ENCODE measurements at places on chromosomes 7 and 10. TPM values are rescaled to one million over a fixed set of nuclear protein-coding genes. Genes with fewer than 3 reads are reported as not detected.
A peak's percentile ranks its signal among the peaks of the same experiment; 100 is the strongest.

Gene ERVW-1
- not detected for total RNA-seq

Gene ACTL6B
- total RNA-seq = not detected

Gene OGDHL
- 0.79 TPM for total RNA-seq

DNA sequence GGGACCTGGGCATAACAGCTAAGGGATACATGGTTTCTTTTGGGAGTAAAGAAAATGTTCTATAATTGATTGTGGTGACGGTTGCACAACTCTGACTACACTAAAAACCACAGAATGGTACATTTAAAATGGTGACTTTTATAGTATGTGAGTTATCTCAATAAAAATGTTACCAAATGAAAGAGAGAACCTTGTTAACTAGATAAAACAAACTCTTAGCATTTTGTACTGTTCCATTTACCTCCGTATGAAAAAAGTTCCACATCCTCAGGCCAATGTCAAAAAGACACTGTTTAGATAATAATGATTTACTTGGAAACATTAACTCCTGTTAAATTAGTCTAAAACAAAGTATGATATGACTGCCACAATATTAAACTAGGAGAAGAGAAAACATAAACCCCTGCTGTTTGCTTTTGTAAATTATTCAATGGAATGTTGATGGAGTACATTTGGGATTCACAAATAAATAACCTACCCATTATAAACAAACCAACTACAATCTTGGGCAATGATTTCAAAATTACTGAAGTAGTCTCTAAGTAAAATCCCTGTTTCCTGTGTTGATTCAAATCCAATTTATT lies 60.7 kb downstream of the SMURF1 start:
- no peak for DNase-seq

DNA sequence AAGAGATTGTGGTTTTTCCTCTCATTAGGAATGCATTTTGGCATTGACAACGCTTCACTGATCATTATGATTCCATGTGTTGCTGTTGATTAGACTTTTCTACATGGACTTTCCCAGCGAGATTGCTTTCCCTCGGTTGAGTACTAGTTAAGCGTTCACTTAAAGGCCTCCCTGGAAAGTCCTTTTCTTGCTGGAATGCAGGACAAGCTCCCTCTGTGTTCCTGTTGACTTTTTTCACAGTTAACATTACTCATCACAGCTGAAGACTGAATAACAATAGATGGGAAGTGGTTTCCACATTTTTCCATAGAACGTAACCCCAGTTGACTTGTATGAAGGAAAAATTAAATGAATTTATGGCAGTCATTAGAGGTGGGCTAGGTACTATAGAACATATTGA lies 2.6 kb upstream of the CAV1 start:
- no peak for DNase-seq

- no peak for DNase-seq
Observed at GRCh38 chr7:50203521-50203920, 101.0 kb upstream of the IKZF1 start.

DNA sequence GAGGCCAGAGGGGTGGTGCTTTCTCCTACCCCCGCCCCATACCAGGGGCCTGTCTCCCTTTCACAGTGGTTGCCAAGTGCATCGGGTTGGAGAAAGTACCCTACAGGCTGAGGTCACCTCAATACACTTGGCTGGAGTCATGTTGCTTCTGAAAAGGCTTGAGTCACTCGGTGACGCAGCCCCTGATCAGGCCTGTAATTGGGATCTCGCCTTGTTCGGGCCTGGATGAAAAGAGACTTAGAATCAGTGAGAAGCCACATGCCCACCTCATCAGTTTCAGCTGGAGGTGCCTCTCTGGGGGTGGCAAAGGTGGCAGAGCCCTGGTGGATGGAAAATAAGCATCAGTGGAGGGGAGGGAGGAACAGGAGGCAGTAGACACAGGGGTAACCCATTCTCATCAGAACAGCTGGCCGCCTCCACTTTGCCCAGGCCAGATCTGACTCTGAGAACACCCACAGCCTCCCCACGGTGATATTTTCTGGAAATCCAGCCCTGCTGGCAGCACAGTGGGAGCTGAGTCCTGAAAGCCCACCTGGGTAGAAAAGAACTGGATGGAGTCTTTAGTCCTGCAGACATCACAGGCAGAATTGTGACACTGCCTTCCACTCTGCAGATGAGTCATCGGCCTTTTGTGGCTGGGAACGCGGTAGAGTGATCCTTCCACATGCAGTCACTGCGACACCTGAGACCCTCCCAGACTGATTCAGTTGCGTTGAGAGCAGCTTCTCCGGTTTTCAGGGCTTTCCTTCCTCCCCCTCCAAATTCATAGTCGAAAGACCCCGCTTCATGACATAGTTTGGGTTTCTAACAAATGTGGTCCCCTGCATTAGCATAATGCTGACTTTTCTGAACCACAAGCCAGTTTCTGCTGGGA lies 108.0 kb downstream of the GRK5 start:
- DNase-seq = peak; percentile 35

DNA sequence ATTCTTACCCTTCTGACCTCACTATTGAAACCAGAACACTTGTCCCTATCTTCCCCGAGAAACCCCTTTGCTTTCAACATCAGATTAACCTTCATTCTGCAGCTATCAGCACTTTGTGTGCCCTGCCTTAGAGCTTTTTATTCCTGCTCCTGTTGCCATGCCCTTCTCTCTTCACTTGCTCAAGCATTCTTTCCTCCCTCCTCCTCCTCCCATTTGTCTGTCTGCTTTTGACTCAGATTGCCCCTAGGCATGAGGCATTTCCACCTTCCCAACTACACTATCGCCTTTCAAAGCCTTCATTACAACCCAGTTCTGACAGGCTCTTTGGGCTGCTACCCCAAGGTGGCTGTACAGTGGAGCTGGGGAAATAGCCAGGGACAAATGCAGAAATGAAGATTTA lies 143.3 kb downstream of the SLC25A13 start:
- DNase-seq = no peak

Gene LRRC4
- 1.9 TPM for total RNA-seq

Gene PDZD7
- 0.42 TPM for total RNA-seq

Gene PTN
- 4.0 TPM for total RNA-seq

GRCh38 chr10:24340883-24341282 lies 131.9 kb downstream of the KIAA1217 start:
- DNase-seq = no peak

- DNase-seq = no peak
Observed at GRCh38 chr7:22697876-22698606, 29.0 kb upstream of the IL6 start.

GRCh38 chr7:20033621-20034400 lies 183.4 kb downstream of the MACC1 start:
- no peak for DNase-seq

GRCh38 chr10:86673827-86674581 lies 5.7 kb downstream of the LDB3 start:
- no peak for DNase-seq

Gene TMEM176A
- 130 TPM for total RNA-seq

Gene NKX2-3
- 5.4 TPM for total RNA-seq

Gene SHTN1
- total RNA-seq = 30.9 TPM

Gene TRIM73
- 1.1 TPM for total RNA-seq

Gene GPR141
- total RNA-seq = 0.40 TPM

- no peak for DNase-seq
Observed at GRCh38 chr10:124155781-124156435, 62.5 kb upstream of the CHST15 start.

Gene ICA1
- total RNA-seq = 47.5 TPM

GRCh38 chr7:22875470-22875869 lies 52.8 kb upstream of the TOMM7 start:
- no peak for DNase-seq

Gene TBC1D12
- total RNA-seq = 21.0 TPM

Gene CUBN
- total RNA-seq = 0.42 TPM

Gene CALHM1
- total RNA-seq = not detected

DNA sequence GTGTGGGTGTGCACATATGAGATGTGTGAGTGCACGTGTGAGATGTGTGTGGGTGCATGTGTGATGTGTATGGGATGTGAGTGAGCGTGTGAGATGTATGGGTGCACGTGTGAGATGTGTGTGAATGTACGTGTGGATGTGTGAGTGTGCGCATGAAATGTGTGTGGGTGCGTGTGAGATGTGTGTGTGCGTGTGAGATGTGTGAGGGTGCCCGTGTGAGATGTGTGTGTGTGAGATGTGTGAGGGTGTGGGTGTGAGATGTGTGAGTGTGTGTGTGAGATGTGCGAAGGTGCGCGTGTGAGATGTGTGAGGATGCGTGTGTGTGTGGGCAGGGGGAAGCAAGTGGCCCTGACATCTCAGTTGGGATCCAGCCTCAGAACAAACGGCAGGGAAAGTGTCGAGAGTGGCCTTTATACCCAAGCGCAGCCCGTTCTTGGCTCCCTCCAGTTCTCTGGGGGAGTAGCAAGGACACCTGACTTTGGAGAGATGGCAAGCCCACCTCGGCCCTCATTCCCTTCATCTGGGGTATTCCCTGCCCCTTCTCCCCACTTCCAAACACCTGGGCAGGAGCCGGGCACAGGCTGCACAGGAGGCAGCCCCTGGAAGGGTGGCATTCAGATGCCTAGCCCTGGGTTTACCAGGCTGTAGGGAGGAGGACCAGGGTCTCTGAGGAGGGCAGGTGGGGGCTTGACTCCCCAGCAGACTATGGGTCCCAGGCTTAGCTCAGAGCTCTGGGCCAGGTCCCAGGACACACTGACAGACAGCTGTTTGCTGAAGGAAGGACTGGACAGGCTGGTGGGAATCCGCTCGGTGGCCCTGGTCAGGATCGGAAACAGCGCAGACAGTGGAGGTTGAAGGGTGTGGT lies 31.6 kb downstream of the PPIF start:
- peak; percentile 16 for DNase-seq

DNA sequence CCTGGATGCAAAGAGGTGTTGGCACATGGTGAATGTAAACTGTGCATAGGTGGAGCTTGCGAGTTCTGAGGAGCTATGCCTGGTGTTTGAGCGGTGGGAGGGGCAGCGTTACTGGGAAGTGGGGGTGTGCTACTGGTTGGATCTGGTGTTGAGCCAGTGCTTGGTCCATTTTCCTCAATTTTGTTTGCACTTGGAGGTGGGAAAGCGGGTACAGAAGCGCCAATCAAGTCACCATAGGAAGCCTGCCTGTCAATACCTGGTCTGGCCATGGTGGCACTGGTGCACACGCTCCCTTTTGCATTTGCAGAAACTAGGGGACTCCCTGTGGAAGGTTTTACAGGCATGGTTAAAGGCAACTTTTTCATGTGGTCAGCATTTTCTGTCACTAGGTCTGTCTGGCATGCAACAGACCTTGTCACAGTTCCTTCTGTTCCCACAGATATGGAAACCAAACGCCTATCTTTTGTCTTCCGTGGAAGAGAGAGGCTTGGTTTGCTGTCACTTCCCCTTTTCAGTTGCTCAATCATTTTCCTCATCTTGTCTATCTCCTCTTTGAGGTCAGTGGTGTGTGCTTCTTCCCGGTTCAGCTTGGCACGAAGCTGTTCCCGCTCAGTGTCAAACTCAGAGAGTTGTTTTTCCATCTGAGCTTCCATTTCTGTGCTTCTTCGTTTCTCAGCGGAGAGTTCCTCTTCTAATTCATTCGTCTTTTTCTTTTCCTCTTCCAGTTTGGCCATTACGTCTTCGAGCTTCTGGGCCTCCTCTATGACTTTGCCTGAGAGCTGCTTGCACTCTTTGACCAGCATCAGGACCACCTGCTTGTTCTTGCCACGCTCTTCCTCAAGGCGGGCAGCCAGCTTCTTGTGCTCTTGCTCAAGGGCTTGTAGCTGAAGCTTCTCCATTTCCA lies 81.1 kb downstream of the CTTNBP2 start:
- no peak for DNase-seq

GRCh38 chr10:116838143-116838725 lies 11.1 kb upstream of the ENO4 start:
- DNase-seq = no peak

Gene CALML3
- total RNA-seq = 0.40 TPM

DNA sequence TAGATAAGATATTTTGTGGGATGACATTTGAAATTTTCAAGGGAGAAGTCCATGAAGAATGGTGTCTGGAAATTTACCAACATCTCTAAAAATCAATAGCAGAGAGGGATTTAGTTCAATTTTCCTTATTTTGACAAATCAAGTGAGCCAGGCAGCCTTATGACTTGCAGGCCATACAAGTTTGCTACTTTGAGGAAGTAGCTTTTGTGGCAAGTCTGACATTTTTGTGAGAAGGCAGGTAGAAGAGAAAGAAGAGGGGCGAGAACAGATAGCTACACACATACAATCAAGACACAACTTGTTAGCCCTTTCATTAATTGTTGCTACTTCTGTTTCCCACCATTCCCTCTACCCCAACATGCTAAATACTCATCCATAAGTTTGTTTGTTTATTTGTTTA lies 74.5 kb upstream of the OIT3 start:
- DNase-seq = no peak

Gene C10orf62
- total RNA-seq = not detected

- no peak for DNase-seq
Observed at GRCh38 chr7:133293384-133294160, 40.7 kb downstream of the EXOC4 start.

DNA sequence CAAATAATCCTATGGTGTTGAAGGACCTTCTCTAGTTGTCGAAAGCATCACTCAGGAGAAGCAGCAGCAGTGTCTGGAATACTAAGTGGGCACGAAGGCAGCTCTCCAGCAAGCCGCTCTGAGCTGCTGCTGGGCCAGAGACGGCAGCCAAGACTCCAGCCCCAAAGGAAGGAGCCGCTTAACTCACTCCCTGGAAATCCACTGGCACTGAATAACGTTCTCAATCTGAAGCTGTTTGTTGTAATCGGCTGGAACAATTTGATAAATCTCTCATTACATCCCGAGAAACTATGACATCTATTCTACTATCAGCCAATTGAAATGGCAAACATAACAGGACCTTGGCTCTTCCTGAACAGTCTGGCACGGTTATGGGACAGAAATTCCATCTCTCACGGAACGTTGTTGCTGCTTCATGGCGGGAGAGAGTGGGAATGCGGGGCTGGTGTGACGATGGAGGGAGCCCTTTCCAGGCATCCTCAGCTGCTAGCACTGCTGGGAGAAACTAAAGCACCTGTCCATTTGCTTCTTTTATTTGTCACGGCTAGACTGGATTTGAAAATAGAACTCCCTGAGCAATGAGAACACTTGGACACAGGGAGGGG lies 331.5 kb upstream of the RNF32 start:
- no peak for DNase-seq

Gene CABCOCO1
- not detected for total RNA-seq

GRCh38 chr7:150620061-150620460 lies 12.1 kb downstream of the GIMAP6 start:
- no peak for DNase-seq

GRCh38 chr10:118692872-118693271 lies 61.9 kb downstream of the CACUL1 start:
- DNase-seq = no peak

Gene ELMO1
- 4.2 TPM for total RNA-seq

DNA sequence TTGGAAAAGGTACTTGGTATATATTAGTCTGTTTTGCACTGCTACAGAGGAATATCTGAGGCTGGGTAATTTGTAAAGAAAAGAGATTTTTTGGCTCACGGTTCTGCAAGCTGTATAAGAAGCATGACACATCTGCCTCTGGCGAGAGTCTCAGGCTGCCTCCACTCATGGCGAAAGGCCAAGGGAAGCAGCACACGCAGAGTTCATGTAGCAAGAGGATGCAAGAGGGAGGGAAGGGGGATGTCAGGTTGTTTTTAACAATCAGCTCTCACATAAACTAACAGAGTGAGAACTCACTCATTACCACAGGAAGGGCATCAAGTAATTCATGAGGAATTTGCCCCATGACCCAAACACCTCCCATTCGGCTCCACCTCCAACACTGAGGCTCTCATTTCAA lies 484.8 kb upstream of the DPP6 start:
- no peak for DNase-seq

GRCh38 chr10:71448146-71448545 lies 51.4 kb downstream of the CDH23 start:
- DNase-seq = no peak

Gene ADAMTS14
- total RNA-seq = 0.93 TPM
